ENCODE measurements at places on chromosomes 6 and 20.

GRCh38 chr6:45533386-45533785, 155.7 kb upstream of the SUPT3H start:
- no peaks in the 10 kb centered on the region for H3K4me1 ChIP-seq
- no peak overlapping the region for H3K27ac ChIP-seq
- DNase-seq, result no peak
- no peak overlapping the region for H3K4me3 ChIP-seq
- H3K36me3 ChIP-seq, result no peaks in the 10 kb centered on the region

GRCh38 chr20:3670511-3670910, 7.3 kb upstream of the GFRA4 start:
- H3K27me3 ChIP-seq, result no peaks in the 10 kb centered on the region
- H3K4me1 ChIP-seq, result peaks cover 2% of the 10 kb centered on the region
- no peak for DNase-seq
- H3K4me3 ChIP-seq, result no peak overlapping the region
- H3K36me3 ChIP-seq, result no peaks in the 10 kb centered on the region
- no peak overlapping the region for H3K27ac ChIP-seq

DNA sequence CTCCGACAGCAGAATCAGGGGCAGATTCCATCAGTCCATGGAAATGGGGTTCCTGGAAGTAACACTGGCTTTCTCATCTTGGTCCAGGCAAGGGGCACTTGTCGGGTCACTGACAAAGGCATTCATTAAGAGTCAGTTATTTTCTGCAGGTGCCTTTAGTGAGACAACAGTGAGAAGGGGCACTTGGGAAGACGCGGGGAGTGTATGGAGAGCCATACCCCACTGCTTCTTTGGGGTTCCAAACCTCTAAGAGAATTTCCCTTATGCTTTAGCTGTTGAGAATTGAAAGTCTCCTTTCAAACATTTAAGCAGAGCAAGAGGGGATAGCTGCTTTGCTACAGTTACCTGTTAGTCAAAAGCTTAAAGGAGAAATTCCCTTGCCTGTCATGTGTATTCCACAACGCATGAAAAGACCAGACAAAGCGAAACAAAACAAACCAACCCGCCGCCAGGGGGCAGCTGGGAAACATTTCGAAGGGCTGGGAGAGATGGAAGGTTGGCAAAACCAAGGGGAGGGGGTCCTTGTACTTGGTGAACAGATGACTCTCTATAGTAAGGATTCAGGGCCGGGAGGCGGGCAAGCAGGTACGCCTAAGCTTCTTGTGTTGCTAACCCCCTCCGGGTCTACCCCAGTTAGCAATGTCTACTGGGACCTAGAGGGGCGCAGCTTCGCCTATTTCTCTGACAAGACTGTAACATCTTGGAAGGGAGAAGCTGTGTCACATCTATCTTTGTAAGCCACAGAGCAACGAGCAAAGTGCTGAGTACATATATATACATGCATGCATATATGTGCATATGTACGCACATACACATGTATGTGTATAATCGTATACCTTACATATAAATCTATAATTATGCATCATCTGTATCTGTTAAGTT, 474.9 kb upstream of the AGPAT4 start:
- DNase-seq, result no peak
- no peak overlapping the region for H3K27ac ChIP-seq
- no peaks in the 10 kb centered on the region for H3K36me3 ChIP-seq
- H3K4me1 ChIP-seq, result no peaks in the 10 kb centered on the region
- no peaks in the 10 kb centered on the region for H3K27me3 ChIP-seq

DNA sequence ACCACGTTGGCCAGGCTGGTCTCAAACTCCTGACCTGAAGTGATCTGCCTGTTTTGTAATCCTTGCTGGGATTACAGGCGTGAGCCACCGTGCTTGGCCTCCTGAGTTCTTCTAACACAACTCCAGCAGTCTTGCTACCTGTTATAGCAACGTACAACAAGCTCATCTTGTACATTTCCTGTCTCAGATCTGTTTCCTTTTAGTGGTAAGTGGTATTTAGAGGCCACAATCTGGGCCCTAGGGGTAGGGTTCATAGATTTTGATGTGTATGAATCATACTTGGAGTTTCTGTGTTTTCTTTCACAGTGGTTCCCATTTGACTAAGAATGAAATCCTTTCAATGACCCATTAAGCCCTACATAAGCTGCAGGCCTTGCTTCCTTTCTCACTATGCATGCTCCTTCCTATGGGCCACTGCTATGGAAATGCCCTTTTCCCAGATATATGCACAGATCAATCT, 27.1 kb upstream of the SYNCRIP start:
- no peaks in the 10 kb centered on the region for H3K36me3 ChIP-seq
- H3K27ac ChIP-seq, result no peak overlapping the region
- no peaks in the 10 kb centered on the region for H3K27me3 ChIP-seq
- no peaks in the 10 kb centered on the region for H3K4me1 ChIP-seq
- H3K4me3 ChIP-seq, result no peak overlapping the region

DNA sequence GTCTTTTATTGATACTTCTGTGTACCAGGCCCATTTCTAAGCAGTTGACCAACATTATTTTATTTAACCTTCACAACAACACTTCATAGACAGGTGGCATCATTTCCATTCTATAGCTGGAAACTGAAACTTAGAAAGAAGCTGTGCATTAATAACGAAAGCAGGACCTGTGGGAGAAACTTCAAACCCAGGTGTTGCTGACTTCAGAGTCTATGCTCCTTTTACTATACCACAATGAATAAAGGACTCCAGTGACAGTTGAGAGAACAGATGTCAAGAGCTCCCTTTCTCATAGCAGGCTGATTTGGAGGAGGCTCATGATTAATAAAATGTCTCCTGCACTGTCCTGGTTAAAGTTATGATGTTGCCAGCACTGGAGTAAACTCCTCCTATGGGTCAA, 56.6 kb upstream of the POU3F2 start:
- no peaks in the 10 kb centered on the region for H3K4me1 ChIP-seq
- H3K27me3 ChIP-seq, result peaks cover 8% of the 10 kb centered on the region
- no peak overlapping the region for H3K27ac ChIP-seq

- no peaks in the 10 kb centered on the region for H3K4me1 ChIP-seq
- no peak for DNase-seq
- no peaks in the 10 kb centered on the region for H3K27me3 ChIP-seq
- no peak overlapping the region for H3K4me3 ChIP-seq
Observed at GRCh38 chr6:15533379-15534026, 129.3 kb downstream of the DTNBP1 start.

DNA sequence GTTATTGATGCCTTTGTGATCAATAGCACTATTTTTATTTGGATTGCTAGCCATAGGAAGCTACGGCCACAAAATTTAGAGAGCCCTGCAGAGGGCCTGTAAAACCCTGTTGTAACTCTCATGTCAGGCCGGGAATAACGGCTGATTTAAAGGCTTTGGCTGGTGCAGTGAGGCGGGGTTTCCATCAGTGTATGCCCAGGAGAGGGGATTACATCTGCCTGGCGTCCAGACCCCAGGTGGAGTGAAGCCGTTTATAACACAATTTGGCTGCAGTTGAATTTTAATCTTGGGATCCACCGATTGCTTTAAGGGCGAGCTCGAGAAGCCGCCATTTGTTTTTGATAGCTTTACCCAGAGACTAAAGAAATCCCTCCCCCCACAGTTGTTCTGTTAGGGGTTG, 29.1 kb upstream of the APCDD1L start:
- H3K36me3 ChIP-seq, result no peaks in the 10 kb centered on the region
- H3K27me3 ChIP-seq, result no peaks in the 10 kb centered on the region

GRCh38 chr6:148464319-148465010, 121.8 kb downstream of the SASH1 start:
- peak; percentile 78 for DNase-seq
- H3K36me3 ChIP-seq, result no peaks in the 10 kb centered on the region
- H3K4me3 ChIP-seq, result no peak overlapping the region
- H3K27me3 ChIP-seq, result no peaks in the 10 kb centered on the region
- H3K27ac ChIP-seq, result peak overlapping the region; percentile 3

GRCh38 chr6:24738741-24739140, 19.8 kb upstream of the C6orf62 start:
- H3K4me1 ChIP-seq, result no peaks in the 10 kb centered on the region
- H3K27ac ChIP-seq, result no peak overlapping the region
- H3K27me3 ChIP-seq, result no peaks in the 10 kb centered on the region
- no peak overlapping the region for H3K4me3 ChIP-seq
- DNase-seq, result no peak
- no peaks in the 10 kb centered on the region for H3K36me3 ChIP-seq

- H3K36me3 ChIP-seq, result no peaks in the 10 kb centered on the region
- H3K27ac ChIP-seq, result no peak overlapping the region
- no peaks in the 10 kb centered on the region for H3K27me3 ChIP-seq
- H3K4me3 ChIP-seq, result no peak overlapping the region
- H3K4me1 ChIP-seq, result no peaks in the 10 kb centered on the region
Observed at GRCh38 chr20:37839432-37839827, 63.5 kb upstream of the VSTM2L start.

GRCh38 chr20:58003525-58003924, 224.9 kb downstream of the ANKRD60 start:
- H3K4me3 ChIP-seq, result no peak overlapping the region
- no peak for DNase-seq
- H3K4me1 ChIP-seq, result peaks cover 4% of the 10 kb centered on the region
- no peaks in the 10 kb centered on the region for H3K36me3 ChIP-seq
- H3K27me3 ChIP-seq, result no peaks in the 10 kb centered on the region
- no peak overlapping the region for H3K27ac ChIP-seq

GRCh38 chr6:156873654-156874380, 96.6 kb downstream of the ARID1B start:
- H3K27ac ChIP-seq, result no peak overlapping the region
- H3K36me3 ChIP-seq, result no peaks in the 10 kb centered on the region
- H3K4me1 ChIP-seq, result peaks cover 4% of the 10 kb centered on the region
- no peak for DNase-seq
- no peak overlapping the region for H3K4me3 ChIP-seq

- H3K4me3 ChIP-seq, result no peak overlapping the region
- no peak for DNase-seq
- H3K27ac ChIP-seq, result no peak overlapping the region
- H3K4me1 ChIP-seq, result no peaks in the 10 kb centered on the region
Observed at GRCh38 chr20:45897692-45898091, 6.6 kb downstream of the CTSA start.

Measured in uterus (tissue), 4 donors.